Stimulated activated CD4-positive, alpha-beta T cell treated with anti-CD3 and anti-CD28 coated beads, Interleukin-1b, Interleukin-23, amount 100 ng/mL, for 1 hour (primary cell): ENCODE measurements at places on chromosomes 6 and 20.

DNA sequence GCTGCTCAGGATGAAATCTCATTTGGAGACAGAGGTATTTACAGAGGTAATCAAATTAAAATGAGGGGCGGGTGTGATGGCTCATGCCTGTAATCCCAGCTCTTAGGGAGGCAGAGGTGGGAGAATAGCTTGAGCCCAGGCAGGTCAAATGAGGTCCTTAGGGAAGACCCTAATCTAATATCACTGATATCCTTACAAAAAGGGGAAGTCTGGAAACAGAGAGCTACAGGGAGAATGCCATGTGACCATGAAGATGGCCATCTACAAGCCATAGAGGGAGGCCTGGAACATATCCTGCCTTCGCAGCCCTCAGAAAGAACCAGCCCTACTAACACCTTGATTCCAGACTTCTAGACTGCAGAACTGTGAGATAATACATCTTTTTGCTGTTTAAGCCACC is 8.3 kb downstream of the MTCL3 start:
- no peak for DNase-seq

DNA sequence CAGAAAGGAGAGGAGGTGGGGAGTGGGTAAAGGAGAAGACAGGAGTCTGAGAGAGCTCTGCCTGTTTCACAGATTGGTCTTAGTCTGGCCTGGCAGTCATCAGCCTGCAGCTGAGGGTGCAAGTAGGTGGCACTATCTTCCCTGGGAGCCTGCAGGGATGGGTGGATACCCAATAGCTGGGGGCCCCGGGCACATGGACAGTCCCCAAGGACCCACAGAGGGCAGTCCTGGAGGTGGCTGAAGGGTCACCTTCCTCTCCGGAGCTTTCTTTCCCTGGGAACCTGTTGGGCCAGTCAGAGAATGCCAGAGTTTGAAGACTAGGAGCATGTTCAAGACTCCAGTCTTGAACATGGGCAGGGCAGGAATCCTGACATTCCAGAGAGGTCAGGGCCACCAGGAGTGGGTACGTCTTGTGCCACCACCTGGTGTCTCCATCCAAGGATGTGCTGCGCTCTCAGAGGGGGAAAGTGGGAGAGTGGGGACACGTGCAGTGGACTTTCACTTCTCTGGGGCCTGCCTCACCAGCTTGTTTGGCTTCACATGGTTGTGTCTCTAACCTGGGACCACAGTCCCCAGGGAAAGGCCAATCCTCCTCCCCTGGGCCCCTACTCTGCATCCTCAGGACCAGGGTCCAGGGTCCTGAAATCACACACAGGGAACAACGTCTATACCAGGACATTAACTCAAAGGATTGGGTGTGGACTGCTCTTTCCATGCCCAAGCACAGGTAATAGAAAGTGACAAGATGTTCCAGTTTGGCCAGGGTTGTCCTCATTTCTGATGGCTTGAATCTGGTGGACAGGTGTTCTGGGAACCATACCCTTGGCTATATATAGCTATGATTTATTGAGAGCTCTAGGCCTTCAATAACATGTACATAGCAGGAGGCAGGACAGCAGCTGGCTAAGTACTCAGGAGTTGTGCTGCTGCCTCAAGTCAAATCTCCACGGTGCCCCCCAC is 18.0 kb downstream of the AARS2 start:
- no peak for DNase-seq

- no peak for DNase-seq
These were observed 34.8 kb upstream of the PSMF1 start for GRCh38 chr20:1083431-1084080.

- DNase-seq = no peak
These were observed 249.8 kb upstream of the ID4 start for GRCh38 chr6:19587238-19587942.

GRCh38 chr6:16272201-16272600 is 33.8 kb downstream of the GMPR start:
- DNase-seq = no peak
